Colonic mucosa (tissue), 4 donors: ENCODE measurements at places on chromosomes 11 and 22.

DNA sequence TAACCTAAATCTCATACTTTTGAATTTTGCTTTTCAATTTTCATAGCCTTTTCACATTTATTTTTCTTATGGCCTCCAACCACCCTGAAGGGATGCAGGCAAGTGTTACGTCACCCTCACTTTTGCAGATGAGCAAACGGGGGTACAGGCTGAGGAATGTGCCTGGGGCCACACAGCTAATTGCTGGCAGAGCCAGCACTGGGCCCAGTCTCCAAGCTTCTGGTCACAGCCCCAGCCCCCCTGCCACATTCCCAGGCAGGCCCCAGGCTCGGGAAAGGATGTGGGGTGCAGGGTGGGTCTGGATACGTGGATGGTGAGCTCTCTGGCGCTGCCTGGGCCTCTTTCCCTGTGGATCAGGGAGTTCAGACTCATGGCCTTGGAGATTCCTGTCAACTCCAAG lies 138.6 kb downstream of the PKNOX2 start:
- no peak for DNase-seq

GRCh38 chr11:79363861-79364378 lies 76.9 kb downstream of the TENM4 start:
- DNase-seq = no peak

DNA sequence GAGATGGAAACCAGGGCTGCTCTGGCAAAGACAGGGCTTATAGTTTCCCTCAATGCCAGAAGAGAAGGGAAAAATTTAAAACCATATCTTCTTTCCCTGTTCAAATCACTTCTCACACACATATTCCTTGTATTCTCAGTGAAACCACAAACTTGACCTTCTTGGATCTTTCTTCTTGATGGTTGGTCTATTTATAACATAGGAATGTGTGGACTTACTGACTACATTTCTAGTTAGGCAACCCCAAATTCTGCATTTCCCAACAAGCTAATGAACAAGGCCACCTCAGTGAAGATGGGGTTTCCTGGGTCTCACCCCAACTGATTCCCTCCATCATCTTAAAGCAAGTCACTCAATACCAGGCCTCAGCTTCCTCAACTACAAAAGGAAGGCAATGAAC lies 3.8 kb upstream of the QSER1 start:
- DNase-seq = no peak

GRCh38 chr11:130370845-130371590 lies 56.3 kb upstream of the ZBTB44 start:
- DNase-seq = no peak

GRCh38 chr22:44962741-44963454 lies 46.9 kb downstream of the PHF21B start:
- DNase-seq = no peak

GRCh38 chr11:46675288-46675851 lies 25.0 kb downstream of the ARHGAP1 start:
- peak; percentile 73 for DNase-seq

GRCh38 chr22:48710410-48710809 lies 1117.3 kb downstream of the BRD1 start:
- DNase-seq = no peak

GRCh38 chr11:42179216-42179615 lies 719.8 kb upstream of the LRRC4C start:
- no peak for DNase-seq

- DNase-seq = no peak
Measured at GRCh38 chr11:120471131-120471530, 40.4 kb upstream of the GRIK4 start.
